ENCODE measurements at places on chromosomes 2 and 18.
A peak's percentile ranks its signal among the peaks of the same experiment; 100 is the strongest.

- no peak for DNase-seq
These were observed 835.4 kb upstream of the CDH2 start for GRCh38 chr18:29012364-29012763.

GRCh38 chr2:1863386-1863785 is 119.1 kb upstream of the PXDN start:
- DNase-seq = no peak

DNA sequence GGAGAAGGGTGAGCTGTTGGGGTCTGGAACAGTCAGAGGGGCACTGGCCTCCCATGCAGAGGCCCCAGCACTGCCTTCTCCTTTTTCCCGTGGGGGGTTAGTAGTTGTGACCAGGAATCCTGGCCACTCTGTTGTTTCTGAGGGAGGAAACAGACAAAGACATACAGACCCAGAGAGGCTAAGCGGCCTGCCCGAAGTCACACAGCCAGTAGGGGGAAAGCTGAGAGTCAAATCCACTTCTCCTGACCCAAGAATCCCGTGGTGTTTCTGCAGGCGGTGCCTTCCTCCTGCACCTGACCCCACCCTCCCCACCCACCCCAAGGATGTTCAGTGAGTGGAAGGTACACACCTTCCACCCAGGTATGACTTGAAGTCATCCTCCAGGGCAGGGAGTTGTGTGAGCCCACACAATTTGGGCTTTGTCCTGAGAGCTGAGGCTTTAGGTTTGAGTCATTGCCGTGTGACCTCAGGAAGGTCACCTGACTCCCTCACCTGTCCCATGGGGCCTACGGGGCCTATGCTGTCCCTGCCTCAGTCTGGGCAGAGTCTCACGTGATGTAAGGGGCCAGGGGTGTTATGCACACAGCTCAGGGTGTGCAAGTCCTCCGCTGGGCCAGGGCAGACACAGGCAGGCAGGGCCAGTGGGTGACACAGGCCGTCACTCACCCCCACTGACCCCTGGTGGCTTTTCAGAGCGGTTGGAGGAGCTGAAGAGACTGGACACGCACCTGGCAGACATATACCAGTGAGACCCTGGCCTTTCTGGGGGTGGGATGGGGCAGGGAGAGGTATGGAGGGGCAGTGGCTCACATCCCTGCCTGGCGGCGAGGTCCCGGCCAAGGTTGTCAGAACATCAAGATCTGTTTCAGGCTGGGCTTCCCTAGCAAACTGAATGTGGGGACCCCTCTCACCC is 5.0 kb downstream of the NT5DC4 start:
- peak; percentile 52 for DNase-seq

DNA sequence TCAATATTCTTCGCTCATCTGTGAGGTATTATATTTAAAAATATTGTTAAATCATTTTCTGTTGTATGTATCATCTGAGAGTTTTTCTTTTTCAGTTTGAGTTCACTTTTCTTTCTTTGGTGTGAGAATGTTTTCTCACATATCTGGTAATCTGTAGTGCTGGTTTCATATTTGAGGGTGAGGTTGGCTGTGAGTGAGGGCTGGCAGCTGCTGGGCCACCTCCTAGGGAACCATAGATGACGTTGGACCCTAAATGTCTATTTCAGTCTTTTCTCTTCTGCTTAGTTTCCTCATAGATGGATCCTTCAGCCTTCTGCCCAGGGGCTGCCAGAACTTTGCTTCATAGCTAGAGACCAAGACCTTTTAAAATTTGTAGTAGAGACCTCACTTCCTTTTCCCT is 33.5 kb downstream of the MGAT5 start:
- DNase-seq = no peak

DNA sequence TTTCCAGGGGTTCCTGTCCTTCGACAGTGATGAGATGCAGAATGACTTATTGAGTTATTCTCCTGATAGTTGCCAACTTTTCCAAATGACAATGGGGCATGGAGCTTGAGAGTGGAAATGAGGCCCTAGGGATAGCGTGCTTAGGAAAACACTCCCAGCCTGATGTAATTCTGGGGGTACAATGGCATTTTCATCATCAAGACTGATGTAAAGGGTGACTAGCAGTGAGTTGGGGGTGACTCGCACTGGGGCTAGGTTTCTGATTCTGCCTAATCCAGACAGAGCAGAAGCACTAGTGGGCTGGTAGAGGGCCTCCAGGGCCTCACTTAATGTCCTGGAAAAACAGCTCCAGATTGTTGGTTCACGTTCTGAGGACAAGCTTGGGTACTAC is 34.0 kb upstream of the IL37 start:
- no peak for DNase-seq

- DNase-seq = no peak
These were observed 1859.7 kb upstream of the CELF4 start for GRCh38 chr18:39425172-39425850.

DNA sequence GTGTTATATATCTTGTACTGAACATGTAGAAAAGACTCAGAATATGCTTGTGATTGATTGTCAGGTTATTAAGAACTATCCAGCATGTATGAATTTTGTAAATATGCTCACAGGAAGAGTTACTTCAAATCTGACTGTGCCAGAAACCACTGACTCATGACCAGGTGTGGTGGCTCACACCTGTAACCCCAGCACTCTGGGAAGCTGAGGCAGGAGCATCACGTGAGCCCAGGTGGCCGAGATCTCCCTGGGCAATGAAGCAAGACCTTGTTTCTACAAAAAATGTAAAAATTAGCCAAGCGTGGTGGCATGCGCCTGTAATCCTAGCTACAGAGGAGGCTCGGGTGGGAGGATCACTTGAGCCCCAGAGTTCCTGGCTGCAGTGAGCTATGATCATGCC is 126.6 kb downstream of the COMMD1 start:
- no peak for DNase-seq

GRCh38 chr18:62590799-62591590 is 68.2 kb downstream of the ZCCHC2 start:
- DNase-seq = no peak

GRCh38 chr2:177616731-177617130 is 224.2 kb downstream of the AGPS start:
- DNase-seq = no peak

DNA sequence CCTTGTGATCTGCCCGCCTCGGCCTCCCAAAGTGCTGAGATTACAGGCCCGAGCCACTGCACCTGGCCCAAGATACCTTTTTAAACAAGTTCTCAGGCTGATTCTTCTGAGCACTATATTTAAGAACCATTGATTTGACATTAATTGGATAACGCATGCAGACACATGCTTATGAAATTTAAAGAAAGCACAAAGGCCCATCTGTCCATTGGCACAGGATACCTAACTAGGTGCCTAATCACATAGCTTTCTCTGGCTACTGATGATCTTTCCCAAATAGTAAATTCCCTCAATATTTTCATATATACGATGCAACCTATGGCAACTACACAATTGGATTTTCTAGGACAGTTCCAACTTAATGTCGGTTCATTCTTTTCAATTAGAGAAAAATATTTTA is 62.5 kb upstream of the STAM2 start:
- no peak for DNase-seq

- DNase-seq = peak; percentile 39
These were observed 302.0 kb downstream of the NCKAP5 start for GRCh38 chr2:133266041-133266925.

DNA sequence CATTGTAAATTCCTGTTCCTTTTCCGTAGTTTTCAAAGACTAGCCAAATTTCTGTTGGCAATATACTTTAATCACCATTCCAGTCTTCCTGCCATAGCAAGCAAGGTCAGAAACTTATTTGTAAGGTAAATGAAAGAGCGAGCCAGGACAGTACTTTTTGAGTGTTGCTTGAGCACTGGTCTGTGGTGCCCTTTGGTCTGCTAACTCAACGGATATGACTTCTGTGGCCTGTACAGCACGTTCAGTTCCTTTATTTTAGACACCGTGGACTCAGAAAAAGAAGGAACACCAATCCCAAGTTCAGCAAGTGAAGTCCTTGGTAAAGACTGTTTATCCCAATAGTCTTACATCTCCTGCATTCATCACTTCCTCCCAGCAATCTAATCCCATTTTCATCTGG is 166.3 kb downstream of the MYO1B start:
- DNase-seq = no peak

GRCh38 chr2:219109471-219109870 is 48.8 kb upstream of the IHH start:
- no peak for DNase-seq

GRCh38 chr2:42964439-42965083 is 172.2 kb upstream of the HAAO start:
- DNase-seq = no peak

GRCh38 chr2:78839259-78839658 is 186.2 kb upstream of the REG3G start:
- DNase-seq = no peak

- no peak for DNase-seq
These were observed 610.6 kb downstream of the IRS1 start for GRCh38 chr2:226189061-226189460.

GRCh38 chr2:183798535-183798934 is 674.3 kb downstream of the NUP35 start:
- no peak for DNase-seq

DNA sequence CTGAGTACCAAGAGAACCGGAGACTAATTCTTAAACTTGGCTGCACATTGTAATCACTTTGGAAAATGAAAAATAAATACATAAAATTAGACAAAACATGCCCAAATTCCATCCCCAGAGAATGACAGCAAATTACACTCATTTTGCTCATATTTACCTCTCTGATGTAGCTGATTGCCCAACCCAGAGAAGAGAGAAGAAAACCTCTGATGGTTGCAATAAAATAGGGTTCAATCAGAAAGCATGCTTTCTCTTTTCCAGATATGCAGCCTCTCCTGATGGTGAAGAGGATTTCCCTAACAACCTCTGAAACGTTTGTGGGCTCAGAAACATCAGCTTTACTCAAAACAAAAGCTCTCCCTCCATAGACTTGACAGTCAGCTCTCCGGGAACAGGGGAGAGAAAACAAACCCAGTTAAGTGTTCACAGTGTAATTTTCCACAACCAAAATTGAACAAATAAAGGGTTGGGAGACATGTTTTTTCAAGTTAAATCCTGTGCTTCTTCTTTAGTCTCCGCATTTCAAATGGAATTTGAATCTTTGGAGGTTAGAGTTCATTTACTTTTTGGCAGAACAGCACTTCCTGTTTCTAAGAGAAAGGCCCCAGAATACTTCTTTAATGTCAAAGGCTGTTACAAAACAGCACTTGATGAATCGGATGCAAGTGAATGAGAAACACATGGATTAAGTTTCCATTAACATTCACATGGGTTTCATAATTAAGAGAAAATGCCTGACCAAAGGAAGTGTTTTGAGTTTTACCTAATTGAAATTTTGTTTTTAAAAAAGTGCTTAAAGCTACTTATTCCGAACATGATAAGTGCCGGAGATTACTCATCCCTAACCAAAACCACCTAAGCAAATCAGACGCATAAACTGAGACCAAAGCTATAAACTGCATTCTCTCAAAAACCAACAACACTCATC is 570.1 kb upstream of the SYT4 start:
- DNase-seq = no peak

- DNase-seq = no peak
These were observed 3.7 kb upstream of the ESPNL start for GRCh38 chr2:238096311-238097011.

DNA sequence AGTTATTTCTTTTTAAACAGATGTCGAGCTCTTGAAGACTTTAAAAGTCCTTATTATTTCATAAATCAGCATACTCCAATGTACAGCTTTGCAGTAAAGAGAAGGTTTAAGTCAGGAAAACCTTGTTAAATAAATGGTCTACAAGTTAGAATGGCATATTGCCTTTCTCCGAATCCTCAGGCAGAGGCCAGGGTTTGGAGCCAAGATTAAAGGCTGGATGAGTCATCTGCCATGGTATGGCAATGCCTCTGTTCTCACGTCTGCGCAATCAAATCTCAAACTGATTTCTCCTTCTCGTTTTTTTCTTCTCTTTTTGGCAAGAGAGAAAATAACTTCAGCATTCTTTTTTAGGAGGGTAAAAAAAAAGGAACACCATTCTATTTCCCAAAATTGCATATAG is 5.6 kb upstream of the KCNJ3 start:
- DNase-seq = no peak

DNA sequence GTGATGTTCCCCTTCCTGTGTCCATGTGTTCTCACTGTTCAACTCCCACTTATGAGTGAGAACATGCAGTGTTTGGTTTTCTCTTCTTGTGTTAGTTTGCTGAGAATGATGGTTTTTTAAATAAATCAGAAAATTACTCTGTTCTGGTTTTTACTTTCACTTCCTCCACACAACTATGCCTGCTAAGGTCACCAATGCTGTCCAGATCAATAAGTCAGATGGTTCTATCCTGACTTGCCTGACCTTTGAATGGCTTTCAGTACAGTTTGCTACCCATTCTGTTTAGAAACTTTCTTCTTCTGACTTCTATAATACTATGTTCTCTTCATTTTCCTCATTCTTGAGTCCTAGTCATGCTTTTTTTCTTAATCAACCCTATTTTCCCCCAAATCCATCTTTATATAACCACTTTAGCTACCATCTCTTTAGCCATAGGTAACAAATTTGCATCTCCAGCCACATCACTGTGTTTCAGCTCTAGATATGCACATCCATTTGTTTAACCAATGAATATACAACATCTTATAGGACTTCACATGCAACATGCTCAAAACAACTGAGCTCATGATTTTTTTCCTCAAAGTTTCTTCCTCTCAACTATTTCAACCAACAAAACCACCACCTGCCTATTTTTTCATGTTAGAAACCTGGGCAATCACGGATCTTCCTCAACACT is 58.8 kb upstream of the SLC38A11 start:
- no peak for DNase-seq

DNA sequence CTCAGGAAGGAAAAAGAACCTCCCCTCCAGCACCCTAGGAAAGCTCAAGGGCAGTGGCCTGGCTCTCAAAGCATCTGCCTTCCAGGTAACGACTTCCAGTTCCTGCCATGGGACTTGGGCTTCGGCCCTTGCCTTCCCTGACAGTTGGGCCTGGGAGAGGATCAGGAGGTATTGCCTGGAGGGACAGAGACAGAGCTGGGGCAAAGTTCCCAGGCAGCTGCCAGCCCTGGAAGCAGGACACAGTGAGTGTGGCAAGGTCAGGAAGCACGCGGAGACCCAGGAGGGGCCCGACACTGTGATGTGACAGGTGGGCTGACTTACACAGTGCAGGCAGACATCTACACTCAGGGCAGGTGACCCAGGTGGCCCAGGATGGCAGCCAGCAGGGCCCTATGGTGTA is 87.5 kb upstream of the BOD1L2 start:
- no peak for DNase-seq
